ENCODE measurements at places on chromosomes 4 and X.

DNA sequence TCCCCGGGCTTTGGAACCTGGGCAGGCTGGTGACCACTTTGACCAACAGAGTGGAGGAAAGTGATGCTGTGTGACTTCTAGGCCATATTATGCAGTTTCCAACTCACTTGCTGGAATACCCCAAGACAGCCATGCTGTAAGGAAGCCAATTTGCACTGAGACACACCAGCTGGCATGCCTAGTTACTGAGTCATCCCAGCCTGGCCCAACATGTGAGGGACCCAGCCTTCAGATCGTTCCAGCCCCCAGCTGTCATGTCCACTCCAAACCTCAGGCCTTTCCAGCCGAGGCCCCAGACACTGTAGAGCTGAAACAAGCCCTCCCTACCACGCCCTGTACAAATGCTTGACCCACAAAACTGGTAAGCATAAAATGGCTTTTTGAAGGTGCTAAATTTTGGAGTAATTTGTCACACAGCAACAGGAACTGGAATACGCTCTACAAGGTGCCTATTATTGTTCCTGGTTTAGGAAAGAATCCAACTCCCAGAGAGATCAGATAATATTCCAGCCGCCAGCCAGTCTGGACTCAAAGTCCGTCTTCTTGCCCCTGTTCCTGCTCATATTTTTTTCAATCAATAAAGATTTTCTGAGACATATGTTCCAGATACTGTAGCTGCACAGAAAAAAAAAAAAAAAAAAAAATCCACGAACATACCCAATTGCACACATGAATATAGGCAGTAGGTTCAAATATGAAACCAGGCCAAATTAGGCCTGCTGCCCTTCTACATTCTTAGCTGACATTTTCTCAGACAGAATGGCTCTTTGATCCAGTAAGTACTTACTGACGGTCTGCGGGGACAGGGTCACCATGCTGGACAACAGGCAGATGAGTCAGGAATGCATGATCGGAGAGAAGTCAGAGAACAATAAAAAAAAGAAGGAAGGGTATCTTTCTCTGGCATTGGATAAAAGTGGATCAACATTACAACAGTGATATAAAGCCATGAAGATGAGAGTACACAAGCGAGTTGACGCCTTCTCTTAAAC is 35.1 kb downstream of the SH3KBP1 start:
- DNase-seq: no peak

- no peak for DNase-seq
Observed at GRCh38 chr4:82989575-82990429, 20.8 kb downstream of the LIN54 start.

GRCh38 chr4:41835321-41835995 is 86.9 kb upstream of the PHOX2B start:
- DNase-seq: no peak

GRCh38 chr4:129218360-129218759 is 122.4 kb downstream of the C4orf33 start:
- DNase-seq: no peak

GRCh38 chr4:168769837-168770236 is 240.2 kb downstream of the CBR4 start:
- DNase-seq: no peak
